RPMI7951 (cell line): ENCODE measurements at places on chromosomes 16 and 17.

- DNase-seq, result no peak
Measured at GRCh38 chr17:15049795-15050160, 215.3 kb downstream of the PMP22 start.

DNA sequence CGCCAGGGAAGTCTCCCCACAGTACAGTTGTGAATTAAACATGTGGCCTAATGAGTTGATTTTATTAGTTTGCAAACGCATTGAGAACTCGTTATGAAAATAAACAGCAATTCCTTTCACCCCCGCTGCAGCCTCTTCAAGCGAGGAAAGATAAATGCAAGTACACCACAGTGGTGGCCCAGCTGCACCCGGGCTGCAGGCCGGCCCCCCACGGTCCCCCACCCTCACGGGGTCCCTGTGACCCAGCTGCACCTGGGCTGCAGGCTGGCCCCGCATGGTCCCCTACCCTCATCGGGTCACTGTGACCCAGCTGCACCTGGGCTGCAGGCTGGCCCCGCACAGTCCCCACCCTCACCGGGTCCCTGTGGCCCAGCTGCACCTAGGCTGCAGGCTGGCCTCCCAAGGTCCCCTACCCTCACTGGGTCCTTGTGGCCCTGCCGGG is 32.2 kb downstream of the SDK2 start:
- no peak for DNase-seq

GRCh38 chr17:30950669-30951399 is 20.0 kb upstream of the RNF135 start:
- DNase-seq, result peak; percentile 61

DNA sequence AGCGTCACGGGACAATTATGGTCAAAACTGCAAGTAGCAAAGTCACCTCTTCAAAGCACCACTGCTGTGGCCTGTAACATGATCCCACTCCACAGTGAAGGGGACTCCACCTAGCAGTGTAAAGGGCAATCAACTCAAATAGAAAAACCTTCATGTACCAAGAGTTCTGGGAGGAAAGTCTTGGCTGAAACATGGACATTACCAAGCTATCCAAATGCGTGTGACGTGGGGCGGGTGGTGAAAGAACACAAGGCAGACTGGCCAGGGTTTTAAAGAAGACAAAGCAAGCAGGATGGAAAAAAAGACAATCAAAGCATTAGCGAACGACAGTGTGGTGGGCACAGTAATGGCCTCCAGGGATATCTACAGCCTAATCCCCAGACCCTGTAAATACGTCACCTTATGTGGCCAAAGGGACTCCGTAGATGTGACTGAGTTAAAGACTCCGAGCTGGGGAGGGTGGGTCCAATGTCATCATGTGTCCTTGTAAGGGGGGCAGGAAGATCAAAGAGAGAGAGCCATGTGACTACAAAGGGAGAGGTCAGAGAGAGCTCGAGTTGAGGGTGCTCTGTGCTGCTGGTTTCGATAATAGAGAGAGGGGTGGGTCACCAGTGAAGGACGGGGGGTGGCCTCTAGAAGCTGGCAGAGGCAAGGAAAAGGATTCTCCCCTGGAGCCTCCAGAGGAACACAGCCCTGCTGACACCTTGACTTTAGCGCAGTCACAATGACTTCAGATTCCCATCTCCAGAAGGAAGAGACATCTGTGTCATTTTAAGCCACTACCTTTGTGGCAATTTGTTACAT is 6.0 kb downstream of the HSDL1 start:
- peak; percentile 36 for DNase-seq

DNA sequence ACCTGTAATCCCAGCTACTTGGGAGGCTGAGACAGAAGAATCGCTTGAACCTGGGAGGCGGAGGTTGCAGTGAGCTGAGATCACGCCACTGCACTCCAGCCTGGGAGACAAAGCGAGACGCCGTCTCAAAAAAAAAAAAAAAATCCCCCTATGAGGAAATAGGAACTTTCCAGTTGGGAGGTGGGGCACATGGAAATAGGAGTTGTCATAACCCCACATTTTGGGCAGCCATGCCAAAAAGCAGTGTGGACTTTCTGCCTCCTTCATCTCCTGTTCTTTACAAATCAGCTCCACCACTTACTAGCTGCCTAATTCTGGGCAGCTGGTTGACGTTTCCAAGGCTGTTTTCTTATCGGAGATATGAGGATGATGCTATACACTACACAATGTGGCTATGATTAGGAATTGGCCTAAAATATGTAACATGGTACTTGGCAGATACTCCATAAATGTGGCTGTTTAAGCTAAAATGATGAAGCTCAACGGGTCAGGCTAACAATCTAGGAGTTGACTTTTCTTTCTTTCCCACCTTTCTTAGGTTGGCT is 21.5 kb upstream of the CCL5 start:
- no peak for DNase-seq

- no peak for DNase-seq
Measured at GRCh38 chr16:50879873-50880695, 138.2 kb downstream of the CYLD start.

DNA sequence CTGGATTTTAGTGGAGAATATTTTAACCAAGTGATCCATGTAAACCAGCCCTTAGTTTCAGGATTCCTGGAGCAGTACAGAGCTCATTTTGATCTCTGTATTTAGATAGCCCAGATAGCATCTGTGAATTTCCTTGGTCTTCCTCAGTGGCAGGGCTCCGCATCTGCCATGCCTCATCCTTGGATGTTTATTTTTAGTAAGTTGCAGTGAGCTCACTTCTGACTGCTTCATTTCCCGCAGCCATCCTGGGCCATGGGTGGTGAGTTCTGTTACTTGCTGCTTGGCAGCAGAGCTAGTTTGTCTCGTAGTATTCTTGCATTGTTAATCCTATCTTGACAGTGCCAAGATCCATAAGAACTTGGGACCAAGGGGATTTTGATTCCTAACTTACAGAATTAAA is 33.7 kb downstream of the IST1 start:
- DNase-seq, result peak; percentile 85

- no peak for DNase-seq
Measured at GRCh38 chr16:4184038-4184702, 57.7 kb downstream of the SRL start.

GRCh38 chr16:81548876-81549546 is 104.4 kb downstream of the CMIP start:
- no peak for DNase-seq

- DNase-seq, result no peak
Measured at GRCh38 chr17:40563220-40564052, 1.8 kb downstream of the CCR7 start.

GRCh38 chr16:66924527-66925321 is 611 bp downstream of the RRAD start:
- DNase-seq, result no peak
